Dorsolateral prefrontal cortex (tissue), 122 donors: ENCODE measurements at places on chromosomes 11 and 22.

DNA sequence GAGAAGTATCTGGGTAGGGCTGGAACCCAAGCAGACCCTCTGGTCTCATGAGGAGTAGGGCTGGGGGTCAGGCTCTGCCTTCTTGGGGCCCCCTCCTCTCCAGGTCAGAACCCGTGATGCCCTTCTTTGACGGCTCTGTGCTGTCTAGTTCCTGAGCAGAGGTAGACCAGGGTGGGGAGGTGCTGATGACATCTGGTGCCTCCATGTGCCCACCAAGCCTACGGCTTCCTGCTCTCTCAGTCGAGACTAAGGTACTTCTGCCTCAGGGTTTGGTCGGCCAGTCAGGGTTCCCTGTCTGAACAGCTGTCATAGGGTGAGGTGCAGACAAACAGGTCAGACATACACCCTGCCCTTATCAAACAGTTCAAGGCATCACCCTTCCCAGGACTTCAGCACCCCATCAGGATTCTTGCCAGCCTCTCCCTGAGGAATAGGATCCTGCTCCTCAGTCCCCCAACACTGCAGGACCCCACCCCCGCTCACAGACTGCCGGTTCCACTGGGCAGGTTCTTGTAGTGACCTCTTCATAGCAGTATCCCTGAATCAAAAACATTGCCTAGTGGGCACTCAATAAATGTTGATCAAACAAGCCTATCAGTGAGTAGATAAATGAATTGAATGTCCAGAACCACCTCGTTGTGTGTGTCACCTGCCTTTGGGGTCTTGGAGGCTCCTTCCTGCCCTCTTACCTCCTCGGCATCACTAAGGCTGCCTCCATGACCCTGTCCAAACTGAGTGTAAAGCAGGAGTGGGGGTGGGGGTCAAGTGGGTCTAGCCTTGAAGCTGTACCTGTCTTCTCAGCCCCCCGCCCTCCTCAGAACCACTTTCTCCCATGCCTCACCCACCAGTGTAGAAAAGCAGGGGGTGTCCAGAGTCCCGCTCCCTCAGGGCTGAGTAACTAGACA lies 158.2 kb downstream of the BUD13 start:
- DNase-seq, result no peak

DNA sequence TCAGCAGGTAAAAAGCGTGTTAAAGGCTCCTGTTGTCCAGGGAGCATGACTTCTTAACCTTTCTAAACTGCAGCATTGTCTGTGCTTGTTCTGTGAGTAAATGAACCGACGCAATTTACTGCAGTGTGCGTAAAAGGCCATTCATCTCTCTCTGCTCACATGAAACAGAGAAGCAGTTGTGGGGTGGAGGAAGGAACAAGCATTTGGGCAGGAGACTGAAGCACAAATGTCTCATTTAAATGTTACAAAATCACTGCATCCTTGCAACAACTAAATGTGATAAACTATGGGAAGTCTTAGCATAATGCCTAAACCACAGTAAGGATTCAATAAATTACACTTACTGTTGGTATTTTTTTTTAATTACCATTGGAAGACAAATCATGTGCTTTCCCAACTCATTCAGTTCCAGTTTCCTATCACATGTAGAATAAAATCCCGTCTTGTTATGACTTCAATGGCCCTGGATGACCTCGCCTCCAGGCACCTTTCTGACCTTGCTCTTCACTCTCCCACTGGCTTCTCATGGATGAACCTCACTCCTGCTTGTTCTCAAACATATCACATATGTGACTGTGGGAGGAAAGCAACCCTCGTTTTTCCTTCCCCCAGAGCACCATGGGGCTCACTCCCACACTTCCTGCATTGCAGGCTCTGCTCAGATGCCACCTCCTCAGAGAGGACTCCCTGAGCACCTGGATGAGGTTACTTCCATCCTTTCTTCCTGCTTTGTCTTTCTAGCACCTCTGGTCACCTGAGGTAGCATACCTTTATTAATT lies 21.6 kb upstream of the RFPL2 start:
- no peak for DNase-seq

- DNase-seq, result no peak
These were observed 15.9 kb upstream of the NFRKB start for GRCh38 chr11:129911298-129911697.

- no peak for DNase-seq
These were observed 11.5 kb upstream of the AIFM3 start for GRCh38 chr22:20955548-20955947.

GRCh38 chr11:21911061-21911460 lies 281.8 kb upstream of the ANO5 start:
- no peak for DNase-seq

DNA sequence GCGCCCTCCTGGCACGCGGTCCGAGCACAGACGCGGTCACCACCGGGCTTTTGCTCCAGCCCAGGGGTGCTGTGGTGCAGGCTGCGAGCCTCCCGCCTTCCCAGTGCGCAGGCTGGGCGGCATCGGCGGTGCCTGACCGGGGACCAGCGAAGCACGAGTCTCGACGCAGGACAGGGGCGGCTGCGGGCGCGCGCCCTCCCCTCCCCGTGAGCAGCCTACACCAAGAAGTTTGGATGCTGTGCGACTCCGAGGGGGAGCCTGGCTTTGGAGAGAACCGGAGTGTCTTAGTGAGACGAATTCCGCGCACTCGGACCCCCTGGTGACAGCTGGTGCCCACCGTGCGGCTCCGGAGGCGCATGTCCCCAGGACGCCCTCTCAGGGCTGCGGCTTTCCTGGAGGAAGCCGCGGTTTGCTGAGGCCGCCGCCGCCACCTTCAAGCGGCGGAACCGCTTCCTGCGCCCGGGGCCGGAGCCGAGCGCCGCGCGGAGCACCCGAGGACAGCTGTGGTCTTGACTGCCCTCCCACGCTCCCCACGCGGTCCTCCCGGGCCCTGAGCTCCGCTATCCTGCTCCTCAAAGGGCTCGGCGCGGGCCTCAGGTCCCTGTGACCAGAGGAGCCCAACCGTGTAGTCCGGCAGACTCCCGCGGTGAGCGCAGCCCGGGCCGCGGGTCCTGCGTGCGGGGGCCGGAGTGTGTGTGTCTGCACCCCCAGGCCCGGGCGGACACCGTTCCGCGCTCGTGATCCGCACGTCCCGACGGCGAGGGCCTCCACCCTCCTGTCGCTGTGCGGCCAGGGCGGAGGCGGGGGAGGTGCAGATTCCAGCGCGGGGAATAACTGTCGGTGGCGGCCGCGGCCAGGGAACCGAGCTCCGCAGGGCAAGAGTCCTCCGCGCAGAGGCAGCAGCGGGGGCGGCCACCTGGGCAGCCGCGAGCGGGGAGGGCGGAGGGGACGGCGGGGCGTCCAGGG lies 1.7 kb downstream of the FGF3 start:
- DNase-seq, result no peak

DNA sequence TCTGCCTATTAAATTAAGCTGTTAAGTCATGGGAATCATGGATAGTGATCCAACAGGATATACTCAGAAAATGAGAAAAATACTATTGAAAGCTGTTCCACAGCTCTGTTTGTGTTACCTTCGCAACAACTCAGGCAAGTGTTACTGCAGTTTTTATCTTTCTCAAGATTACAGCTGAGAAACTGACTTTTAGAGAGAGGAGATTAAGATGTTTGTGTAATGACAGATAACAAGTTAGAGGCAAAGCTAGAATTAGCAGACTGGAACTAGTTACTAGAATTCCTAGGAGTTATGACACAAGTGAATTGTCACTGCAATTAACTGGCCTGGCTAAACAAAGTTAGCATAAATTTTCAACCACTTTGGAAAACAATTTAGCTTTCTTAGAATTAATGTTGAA lies 1.6 kb downstream of the SLN start:
- DNase-seq, result no peak

DNA sequence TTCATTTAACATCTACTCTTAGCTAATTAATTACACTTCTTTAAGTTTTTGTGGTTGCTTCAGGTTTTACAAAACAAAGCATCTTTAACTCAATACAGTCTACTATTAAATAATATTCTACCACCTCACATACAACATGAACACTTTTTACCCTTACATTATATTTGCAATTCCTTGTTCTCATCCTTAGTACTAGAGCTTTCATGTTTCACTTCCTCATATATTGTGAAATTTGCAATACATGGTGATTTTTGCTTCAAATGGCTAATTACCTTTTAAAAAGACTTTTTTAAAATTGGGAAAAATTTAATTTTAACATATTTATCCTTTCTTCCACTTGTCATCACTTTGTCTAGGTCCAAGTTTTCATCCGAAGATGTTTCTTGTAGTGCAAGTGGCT lies 37.5 kb downstream of the RSF1 start:
- no peak for DNase-seq

GRCh38 chr11:35035894-35036408 lies 103.0 kb upstream of the CD44 start:
- no peak for DNase-seq

DNA sequence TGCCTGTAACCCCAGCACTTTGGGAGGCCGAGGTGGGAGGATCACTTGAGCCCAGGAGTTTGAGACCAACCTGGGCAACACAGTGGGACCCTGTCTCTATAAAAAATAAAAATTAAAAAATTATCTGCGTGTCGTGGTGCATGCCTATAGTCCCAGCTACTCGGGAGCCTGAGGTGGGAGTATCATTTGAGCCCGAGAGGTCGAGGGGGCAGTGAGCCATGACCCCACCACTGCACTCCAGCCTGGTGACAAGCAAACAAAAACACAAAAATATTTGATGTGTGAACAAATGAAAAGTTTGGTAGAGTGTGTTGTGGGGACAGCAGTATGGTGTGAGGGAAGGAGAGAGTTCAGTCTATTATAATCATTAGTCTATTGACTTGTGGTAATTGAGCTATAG lies 90.8 kb upstream of the PARVA start:
- no peak for DNase-seq

- DNase-seq, result no peak
These were observed 542 bp downstream of the GCAT start for GRCh38 chr22:37808294-37808657.

DNA sequence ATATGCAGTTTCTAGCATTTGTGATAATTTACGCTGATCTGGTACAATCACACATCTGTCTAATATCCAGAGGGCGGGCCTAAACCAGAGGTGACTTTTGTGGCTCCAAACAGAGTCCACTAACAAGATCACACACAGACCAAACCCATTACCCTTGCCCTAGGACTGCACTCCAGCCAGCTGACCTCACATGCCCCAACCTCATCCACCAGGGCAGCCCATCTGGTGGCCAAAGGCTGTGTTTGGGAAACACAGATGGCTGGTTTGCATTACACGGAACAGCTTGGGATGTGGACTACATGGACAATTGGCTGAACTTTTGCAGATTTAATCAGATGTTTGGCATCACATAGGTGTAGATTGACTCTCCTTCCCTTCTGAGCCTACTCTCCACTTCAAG lies 228.2 kb downstream of the GRIK4 start:
- no peak for DNase-seq

- DNase-seq, result no peak
These were observed 39.3 kb upstream of the SOX6 start for GRCh38 chr11:16395601-16396000.

DNA sequence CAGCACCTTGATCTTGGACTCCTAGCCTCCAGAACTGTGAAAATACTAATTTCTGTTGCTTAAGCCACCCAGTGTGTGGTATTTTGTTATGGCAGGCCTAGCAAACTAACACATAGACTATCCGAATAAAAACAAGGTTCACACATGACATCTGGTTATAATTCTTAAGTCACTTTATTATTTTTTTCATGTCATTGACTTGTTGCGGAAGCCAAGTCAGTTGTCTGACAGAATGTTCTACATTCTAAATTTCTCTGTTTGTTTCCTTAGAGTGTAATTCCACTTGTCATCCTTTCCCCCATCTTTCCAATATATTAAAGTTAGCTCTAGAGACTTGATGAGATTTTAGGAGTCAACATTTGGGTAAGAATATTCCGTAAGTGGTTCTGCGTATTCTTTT lies 40.6 kb downstream of the RAB30 start:
- DNase-seq, result no peak

DNA sequence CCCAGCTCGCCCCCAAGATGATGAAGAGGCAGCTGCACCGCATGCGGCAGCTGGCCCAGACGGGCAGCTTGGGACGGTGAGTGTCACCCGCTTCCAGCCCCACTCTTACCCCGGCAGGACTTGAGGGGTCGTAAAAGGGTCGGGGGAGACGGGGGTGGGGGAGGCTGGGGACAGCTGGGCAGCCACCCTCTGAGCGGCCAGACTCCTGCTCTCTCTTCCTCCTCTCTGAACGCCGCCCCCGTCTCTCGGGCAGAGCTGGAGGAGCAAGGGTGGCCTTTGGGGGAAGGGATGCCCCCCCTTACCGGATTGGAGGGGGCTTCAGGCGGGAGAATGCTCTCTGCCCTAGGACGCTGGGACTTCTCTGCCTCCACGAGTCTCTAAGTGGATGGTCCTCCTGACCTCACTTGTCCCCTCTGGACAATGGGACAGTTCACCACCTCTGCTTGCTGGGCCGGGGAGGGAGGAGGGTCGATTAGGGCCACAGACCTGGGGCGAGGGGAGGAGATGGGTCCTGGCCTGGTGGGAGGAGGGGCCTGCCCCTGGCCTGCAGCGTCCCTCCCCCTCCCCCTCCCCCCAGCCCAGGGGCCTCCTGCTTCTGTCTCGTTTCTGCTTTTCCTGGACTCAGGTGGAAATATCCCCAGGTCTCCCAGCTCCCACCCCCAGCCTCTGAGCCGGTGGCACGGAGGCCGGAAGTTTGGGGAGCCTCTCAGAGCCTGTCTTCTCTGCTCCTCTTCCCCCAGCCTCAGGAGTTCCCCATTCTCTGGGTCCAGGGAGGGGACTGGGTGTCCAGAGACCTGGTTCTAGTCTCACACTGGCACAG lies 512 bp downstream of the SH3BP1 start:
- DNase-seq, result no peak

DNA sequence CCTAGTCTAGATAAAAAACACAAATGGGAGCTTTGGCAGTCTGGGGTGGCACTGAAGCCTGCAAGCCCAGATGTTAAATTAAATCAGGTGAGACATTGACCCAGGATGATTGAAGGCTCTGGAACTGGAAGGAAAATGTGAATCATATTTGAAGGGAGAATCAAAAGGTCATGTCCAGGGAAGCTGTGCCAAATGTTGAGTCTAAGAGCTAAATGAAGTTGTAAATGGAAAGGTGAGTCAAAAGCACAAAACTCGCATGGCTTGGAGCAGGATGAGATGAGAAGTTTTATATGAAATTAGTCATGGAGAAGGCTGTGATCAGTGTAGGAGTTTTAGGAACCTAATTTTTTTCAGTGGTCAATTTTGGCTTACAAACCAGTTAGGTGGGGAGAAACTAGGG lies 301.1 kb downstream of the BLID start:
- DNase-seq, result no peak

DNA sequence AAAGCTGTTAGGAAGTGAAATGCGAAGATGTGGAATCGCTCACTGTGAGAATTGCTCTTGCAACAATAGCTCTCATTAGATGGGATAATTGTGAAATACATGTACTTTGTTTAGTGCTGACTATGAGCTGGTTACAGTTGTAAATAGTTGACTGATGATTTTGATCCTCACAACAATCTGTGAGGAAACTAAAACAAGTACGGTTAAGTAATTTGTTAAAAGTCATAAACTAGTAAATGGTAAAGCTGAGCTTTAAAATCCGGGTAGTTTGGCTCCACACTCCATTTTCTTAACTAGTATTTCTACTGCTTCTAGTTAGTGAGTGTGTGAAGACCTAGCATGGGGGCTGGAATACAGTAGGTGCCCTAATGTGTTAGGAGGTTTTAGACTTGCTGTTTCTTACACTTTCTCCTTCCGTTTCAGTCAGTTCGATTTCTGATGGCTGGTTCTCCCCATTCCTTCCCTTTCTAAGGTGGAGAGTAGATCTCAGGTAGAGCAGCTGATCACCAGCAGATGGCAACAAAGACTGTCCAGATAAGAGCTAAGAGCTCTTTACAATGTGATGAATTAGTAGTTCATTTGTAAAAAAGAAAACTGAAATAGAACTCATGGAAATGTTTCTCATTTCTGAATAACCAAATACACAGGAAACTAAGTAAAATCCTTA lies 16.3 kb upstream of the CYP2R1 start:
- peak; percentile 3 for DNase-seq
